H1 (cell line): ENCODE measurements at places on chromosomes 2 and 18. TPM values are rescaled to one million over a fixed set of nuclear protein-coding genes. Genes with fewer than 3 reads are reported as not detected.

- peak overlapping the region; percentile 46; the same call in 1 of the 2 replicates for H3K4me3 ChIP-seq
- peaks cover 6% of the 10 kb centered on the region; the same call in 1 of the 2 replicates for H3K4me1 ChIP-seq
These were observed 1.8 kb upstream of the ZEB2 start for GRCh38 chr2:144521686-144522085.

DNA sequence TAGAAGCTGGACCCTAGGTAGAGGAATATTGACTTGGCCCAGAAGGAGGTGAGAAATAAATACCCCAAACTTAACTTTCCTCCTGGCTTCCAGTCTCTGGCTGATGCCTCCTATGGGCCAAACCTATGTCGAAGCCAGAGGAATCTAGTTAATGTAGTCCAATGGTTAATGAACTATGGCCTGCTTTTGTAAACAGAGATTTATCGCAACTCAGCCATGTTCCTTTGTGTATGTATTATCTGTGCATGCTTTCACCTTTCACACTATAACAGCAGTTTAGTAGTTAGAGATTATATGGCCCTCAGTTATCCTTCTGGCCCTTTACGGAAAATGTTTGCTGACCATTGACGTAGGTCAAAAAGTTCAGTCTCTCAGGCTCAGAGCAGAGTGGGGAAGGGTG is 67.3 kb upstream of the BARD1 start:
- H3K36me3 ChIP-seq, result no peaks in the 10 kb centered on the region
- DNase-seq, result no peak
- no peak overlapping the region for H3K4me3 ChIP-seq
- H3K27ac ChIP-seq, result no peak overlapping the region

GRCh38 chr2:190791347-190791975 is 89.2 kb upstream of the GLS start:
- H3K36me3 ChIP-seq, result no peaks in the 10 kb centered on the region
- no peak overlapping the region for H3K4me3 ChIP-seq
- no peak for DNase-seq
- H3K4me1 ChIP-seq, result peaks cover 8% of the 10 kb centered on the region; the same call in 1 of the 2 replicates
- H3K27ac ChIP-seq, result no peak overlapping the region

DNA sequence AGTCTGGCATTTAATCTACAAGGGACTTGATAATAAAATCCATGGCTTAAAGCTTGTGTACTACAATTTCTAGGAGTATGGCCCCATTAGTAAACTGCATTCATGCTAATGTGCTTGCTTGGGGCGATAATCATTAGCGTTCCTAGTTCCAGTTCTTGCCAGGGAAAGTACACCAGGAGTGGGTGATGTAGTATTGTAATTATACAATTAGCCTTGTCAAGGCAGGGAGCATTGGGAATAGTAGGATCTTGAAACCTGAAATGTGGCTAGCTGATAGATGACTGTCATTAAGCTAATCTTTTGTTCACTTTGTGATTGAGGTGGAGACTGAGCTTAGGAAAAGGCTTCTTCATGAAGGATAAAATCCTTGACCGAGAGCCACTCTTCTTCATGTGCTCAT is 989.2 kb downstream of the CPS1 start:
- H3K27me3 ChIP-seq, result no peaks in the 10 kb centered on the region
- H3K36me3 ChIP-seq, result no peaks in the 10 kb centered on the region
- H3K4me3 ChIP-seq, result no peak overlapping the region
- H3K4me1 ChIP-seq, result no peaks in the 10 kb centered on the region
- no peak overlapping the region for H3K27ac ChIP-seq

Gene ARHGAP15
- total RNA-seq, result not detected in 2 replicates

DNA sequence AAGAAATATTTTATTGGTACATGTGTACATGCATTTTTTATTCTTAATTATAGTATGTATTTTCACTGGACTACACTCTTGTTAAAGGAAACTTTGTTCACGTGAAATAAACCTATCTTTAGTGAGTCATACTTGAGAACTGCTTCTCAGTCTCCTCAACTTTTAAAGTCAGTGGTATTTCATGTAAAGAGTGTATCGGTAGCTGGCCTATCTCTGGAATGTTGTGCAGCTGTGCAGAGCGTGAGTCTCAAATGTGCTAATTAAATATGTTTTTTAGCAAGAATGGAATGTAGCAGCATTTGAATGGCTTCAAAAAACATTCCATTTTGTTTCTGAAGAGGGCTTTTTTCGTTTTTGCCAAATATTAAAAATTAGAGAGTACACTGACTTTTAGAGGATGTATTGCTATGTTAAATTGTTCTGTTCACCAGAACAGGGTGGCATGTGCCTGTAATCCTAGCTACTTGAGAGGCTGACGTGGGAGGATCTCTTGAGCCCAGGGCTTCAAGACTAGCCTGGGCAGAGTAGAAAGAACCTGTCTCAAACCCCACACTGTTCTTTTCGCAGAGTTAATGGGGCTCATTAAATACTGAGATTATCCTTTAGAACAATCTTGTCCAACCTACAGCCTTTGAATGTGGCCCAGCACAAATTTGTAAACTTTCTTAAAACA is 14.3 kb downstream of the SPTBN1 start:
- H3K4me1 ChIP-seq, result no peaks in the 10 kb centered on the region; the same call in 1 of the 2 replicates
- H3K27ac ChIP-seq, result no peak overlapping the region
- no peak for DNase-seq
- no peaks in the 10 kb centered on the region for H3K27me3 ChIP-seq
- H3K36me3 ChIP-seq, result no peaks in the 10 kb centered on the region

GRCh38 chr2:201901786-201902185 is 95.4 kb downstream of the CDK15 start:
- H3K4me3 ChIP-seq, result no peak overlapping the region
- peaks cover 8% of the 10 kb centered on the region; the same call in 1 of the 2 replicates for H3K4me1 ChIP-seq
- H3K36me3 ChIP-seq, result no peaks in the 10 kb centered on the region
- no peak for DNase-seq
- H3K27me3 ChIP-seq, result no peaks in the 10 kb centered on the region

DNA sequence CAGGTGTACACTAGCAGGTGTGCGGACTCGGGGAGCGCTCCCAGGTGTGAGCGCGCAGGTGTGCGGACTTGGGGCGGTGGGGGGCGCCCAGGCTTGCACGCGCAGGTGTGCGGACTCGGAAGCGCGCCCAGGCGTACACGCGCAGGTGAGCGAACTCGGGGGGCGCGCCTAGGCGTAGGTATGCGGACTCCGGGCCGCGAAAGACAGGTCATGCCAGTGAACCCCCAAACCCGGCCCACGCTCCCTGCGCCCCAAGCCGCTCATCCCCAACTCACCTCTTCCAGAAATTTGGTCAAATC is 342 bp downstream of the CYB5A start:
- no peaks in the 10 kb centered on the region for H3K36me3 ChIP-seq
- H3K4me1 ChIP-seq, result peaks cover 4% of the 10 kb centered on the region; the same call in 1 of the 2 replicates
- H3K4me3 ChIP-seq, result peak overlapping the region; percentile 83
- H3K27me3 ChIP-seq, result no peaks in the 10 kb centered on the region
- H3K27ac ChIP-seq, result no peak overlapping the region

Gene CXCR4
- 1.3 and 1.8 TPM in 2 replicates for total RNA-seq

Gene POTEC
- total RNA-seq, result 0.07 and 0.19 TPM in 2 replicates

GRCh38 chr2:119484834-119485233 is 39.4 kb downstream of the SCTR start:
- no peaks in the 10 kb centered on the region for H3K36me3 ChIP-seq
- peak; percentile 22 for DNase-seq
- no peaks in the 10 kb centered on the region; the same call in 1 of the 2 replicates for H3K27me3 ChIP-seq
- no peak overlapping the region for H3K4me3 ChIP-seq
- no peak overlapping the region for H3K27ac ChIP-seq
- H3K4me1 ChIP-seq, result peaks cover 3% of the 10 kb centered on the region

Gene LYPD6B
- 2.2 and 3.0 TPM in 2 replicates for total RNA-seq

DNA sequence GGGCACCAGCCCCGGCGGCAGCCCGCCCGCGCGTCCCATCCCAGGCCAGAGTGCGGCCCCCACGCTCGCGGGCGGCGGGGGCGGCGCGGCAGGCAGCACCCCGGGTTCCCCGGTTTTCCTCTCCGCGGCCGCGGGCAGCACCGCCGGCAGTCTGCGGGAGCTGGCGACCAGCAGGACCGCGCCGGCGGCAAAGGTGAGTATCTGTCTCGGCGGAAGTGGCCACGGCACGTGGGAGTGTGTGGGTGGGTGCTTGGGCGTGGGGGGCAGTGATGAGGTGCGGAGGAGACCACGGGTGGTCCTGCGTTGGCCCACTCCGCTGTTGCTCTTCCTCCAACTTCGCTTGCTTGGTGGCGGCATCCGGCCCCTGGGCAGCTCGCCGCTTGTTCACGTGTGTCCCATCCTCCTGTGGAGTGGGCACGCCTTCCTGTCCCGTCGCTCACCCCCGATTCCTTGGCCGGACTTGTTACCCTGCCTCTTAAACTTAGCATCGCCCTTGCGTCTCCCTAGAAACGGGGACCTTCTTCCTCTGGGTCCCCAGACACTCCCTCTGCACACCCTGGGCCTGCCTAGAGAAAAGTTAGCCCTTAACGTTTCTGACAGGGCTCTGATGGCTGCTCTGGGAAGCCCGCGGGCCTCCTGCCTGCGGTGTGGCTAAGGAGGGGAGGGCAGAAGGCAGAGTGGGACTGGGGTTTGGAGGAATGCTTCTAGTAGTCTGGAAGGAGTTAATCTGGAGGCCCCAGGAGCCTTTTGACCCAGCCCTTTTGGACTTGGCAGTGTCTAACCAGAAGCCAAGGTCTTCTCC is 1.1 kb downstream of the SH3RF3 start:
- DNase-seq, result no peak
- no peak overlapping the region for H3K27ac ChIP-seq
- H3K36me3 ChIP-seq, result no peaks in the 10 kb centered on the region

DNA sequence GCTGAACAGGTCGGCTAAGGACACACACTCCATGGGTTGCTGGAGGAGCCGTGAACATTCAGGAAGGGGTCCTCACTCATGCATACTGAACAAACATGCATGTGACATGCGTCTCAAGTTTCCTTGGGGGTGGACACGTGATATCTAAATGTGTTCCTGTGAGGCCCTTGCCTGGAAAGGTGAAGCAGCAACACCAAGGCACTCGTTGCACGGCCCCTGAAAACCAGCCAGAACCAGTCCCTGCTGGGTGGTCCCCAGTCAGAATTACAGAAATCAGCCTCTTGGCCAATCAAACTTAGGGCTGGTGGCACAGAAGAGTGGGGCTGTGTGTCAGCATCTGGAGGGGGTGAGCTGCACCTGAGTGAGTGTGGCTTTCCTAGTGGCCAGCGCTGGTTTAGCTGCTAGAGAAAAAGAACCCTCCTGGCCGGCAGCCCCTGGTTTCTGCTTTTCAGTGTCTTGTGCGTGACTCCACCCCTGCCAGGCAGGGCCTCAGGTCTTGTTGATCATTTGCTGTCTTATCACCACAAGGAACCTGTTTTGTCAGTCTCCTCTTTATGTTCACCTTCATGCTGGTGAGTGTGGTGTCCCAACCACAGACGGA is 3.2 kb upstream of the AQP12B start:
- H3K27me3 ChIP-seq, result no peaks in the 10 kb centered on the region
- no peak overlapping the region for H3K27ac ChIP-seq

DNA sequence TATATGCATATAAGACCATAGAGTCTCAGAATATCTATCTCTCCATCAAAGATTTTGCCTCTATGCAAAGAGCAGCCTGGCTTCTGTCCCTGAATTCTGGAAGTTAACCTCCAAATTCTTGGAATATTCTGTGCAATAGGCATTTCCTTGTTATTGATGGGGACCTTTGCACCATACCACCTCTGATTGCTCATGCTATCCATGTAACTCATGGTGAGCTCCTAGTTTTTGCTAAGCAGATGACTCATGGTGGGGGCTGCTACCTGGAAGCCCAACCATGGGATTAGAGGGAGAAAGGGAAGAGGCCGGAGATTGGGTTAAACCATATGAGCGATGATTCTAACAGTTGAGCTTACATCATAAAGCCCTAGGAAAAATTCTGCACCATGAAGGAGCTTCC is 310.2 kb upstream of the FIGN start:
- no peak overlapping the region for H3K27ac ChIP-seq
- DNase-seq, result no peak
- no peaks in the 10 kb centered on the region for H3K36me3 ChIP-seq
- H3K4me1 ChIP-seq, result no peaks in the 10 kb centered on the region
- no peak overlapping the region for H3K4me3 ChIP-seq

Gene TRABD2A
- total RNA-seq, result 18.6 and 19.7 TPM in 2 replicates

- DNase-seq, result no peak
- no peaks in the 10 kb centered on the region for H3K36me3 ChIP-seq
- no peaks in the 10 kb centered on the region for H3K4me1 ChIP-seq
These were observed 11.1 kb downstream of the DNAH6 start for GRCh38 chr2:84527137-84528129.

Gene EVX2
- total RNA-seq, result not detected in 2 replicates

- H3K36me3 ChIP-seq, result no peaks in the 10 kb centered on the region
- no peaks in the 10 kb centered on the region for H3K4me1 ChIP-seq
- DNase-seq, result no peak
- no peak overlapping the region for H3K4me3 ChIP-seq
- no peak overlapping the region for H3K27ac ChIP-seq
These were observed 91.0 kb downstream of the CTIF start for GRCh38 chr18:48629730-48630324.

GRCh38 chr2:241357531-241357930 is 1.4 kb downstream of the FARP2 start:
- no peak for DNase-seq
- no peaks in the 10 kb centered on the region for H3K27me3 ChIP-seq
- H3K36me3 ChIP-seq, result peaks cover 6% of the 10 kb centered on the region; the same call in 1 of the 2 replicates
- H3K27ac ChIP-seq, result no peak overlapping the region
- peak overlapping the region; percentile 85; the same call in 1 of the 2 replicates for H3K4me3 ChIP-seq
- H3K4me1 ChIP-seq, result peaks cover 8% of the 10 kb centered on the region

Gene UCN
- not detected in 2 replicates for total RNA-seq

- no peaks in the 10 kb centered on the region for H3K36me3 ChIP-seq
- H3K27ac ChIP-seq, result no peak overlapping the region
- H3K27me3 ChIP-seq, result no peaks in the 10 kb centered on the region
- H3K4me3 ChIP-seq, result peak overlapping the region; percentile 15; the same call in 1 of the 2 replicates
These were observed 158.3 kb downstream of the ZFP36L2 start for GRCh38 chr2:43068041-43068533.

DNA sequence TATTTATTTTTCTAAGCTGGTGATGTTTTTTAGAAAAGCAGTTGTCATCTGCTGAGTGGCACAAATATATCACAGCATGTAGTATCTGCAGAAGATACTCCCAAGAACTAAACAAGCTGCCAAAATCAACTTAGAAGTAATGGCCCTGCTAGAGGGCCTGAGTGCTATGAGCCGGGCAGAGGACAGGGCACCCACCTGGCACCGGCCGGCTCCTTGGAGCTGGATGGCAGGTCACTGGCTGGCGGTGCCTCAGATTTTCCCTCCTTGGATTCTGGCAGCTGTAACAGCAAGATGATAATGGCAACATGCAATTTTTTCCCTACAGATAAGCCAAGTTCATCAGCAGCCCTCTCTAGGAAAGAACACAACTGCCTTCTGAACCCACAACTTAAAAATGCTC is 79.7 kb downstream of the EMILIN2 start:
- no peaks in the 10 kb centered on the region for H3K4me1 ChIP-seq
- peaks cover 31% of the 10 kb centered on the region for H3K36me3 ChIP-seq
- no peaks in the 10 kb centered on the region for H3K27me3 ChIP-seq

GRCh38 chr2:18093196-18093595 is 214.7 kb downstream of the KCNS3 start:
- H3K4me1 ChIP-seq, result no peaks in the 10 kb centered on the region
- no peak overlapping the region for H3K27ac ChIP-seq
- H3K27me3 ChIP-seq, result no peaks in the 10 kb centered on the region
- H3K4me3 ChIP-seq, result no peak overlapping the region

GRCh38 chr2:121709776-121710469 is 26.8 kb downstream of the NIFK start:
- no peak for DNase-seq
- no peaks in the 10 kb centered on the region for H3K27me3 ChIP-seq
- H3K4me3 ChIP-seq, result no peak overlapping the region
- H3K4me1 ChIP-seq, result no peaks in the 10 kb centered on the region
